NCI-H2081 treated with DMSO at 0.1 percent for 48 hours (cell line): ENCODE measurements at places on chromosomes 1 and 21.

GRCh38 chr1:110600716-110601115 lies 5.4 kb downstream of the KCNA2 start:
- no peak for DNase-seq

DNA sequence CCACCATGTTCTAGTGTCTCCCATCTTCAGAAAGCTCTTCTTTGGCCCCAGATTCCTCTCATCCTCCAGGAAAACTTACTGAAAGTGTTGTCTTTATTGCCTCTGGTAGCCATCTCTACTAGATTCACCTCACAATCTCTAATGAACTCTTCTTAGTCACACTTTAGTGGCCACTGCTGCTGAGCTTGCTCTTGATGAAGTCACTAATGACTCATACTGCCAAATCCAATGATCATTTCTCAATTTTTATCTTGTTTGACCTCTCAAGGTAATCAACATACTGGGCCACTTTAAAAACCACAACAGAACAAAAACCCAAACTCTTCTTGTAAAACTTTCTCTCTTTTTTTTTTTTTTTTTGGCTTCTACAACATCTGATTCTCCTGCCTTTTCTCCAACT lies 196.4 kb downstream of the LHX8 start:
- DNase-seq, result no peak

DNA sequence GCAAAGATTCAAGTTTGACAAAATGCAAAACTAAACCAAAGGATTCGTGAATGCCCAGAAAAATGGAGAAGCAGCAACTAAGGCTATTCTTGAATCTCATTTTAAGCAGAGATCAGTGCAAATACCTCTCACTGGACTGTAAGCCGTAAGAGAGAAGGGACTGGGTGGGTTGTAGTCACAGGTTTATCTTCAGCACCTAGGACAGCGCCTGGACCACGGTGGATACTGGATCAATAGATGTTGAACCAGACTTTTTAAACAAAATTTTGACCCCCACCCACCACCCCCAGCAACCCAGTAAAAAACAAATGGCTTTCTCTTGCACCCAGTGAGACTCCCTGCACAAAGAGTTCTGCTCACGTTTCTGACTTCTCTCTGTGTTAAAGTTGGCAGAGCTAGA lies 347.1 kb downstream of the AJAP1 start:
- DNase-seq, result no peak

GRCh38 chr21:41519806-41520559 lies 12.0 kb upstream of the TMPRSS2 start:
- no peak for DNase-seq

DNA sequence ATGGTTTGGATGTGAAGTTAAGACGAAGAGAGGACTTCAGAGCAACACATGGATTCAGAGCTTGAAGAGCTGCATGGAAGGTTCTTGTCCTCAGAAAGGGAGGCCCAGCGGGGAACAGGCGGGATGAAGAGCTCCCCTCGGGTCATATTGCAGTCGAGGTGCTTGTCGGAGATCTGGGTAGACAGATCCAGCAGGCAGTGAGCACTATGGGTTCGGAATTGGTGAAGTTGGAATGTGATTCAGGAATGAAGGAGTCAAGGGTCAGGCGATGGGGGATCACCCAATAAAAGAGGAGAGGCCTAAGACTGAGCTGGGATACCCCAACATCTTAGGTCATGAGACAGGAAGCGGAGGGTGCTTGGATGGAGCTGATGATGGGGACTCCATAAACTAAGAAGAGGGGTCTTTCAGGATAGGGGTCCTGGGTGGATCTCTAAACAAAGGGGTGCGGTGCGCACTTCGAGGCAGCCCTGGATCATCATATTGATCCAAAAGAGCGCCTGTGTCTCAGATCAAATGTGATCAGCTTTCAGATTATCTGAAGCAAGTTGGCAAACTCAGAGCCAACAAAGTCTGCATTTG lies 176.3 kb upstream of the VAMP3 start:
- no peak for DNase-seq

DNA sequence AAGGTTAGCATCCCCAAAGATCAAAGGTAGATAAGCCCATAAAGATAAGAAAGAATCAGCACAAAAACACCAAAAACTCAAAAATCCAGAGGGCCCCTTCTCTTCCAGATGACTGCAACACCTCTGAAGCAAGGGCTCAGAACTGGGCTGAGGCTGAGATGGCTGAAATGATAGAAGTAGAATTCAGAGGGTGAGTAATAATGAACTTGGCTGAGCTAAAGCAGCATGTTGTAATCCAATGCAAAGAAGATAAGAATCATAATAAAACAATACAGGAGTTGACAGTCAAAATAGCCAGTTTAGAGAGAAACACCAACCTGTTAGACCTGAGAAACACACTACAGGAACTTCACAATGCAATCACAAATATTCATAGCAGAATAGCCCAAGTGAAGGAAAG lies 406.9 kb upstream of the CXADR start:
- DNase-seq, result no peak

- no peak for DNase-seq
These were observed 6.0 kb upstream of the NLRP3 start for GRCh38 chr1:247409869-247410544.

- DNase-seq, result no peak
These were observed 1.0 kb downstream of the RNF220 start for GRCh38 chr1:44405798-44406736.

- DNase-seq, result no peak
These were observed 15.4 kb upstream of the RNU1-4 start for GRCh38 chr1:16724718-16725438.

DNA sequence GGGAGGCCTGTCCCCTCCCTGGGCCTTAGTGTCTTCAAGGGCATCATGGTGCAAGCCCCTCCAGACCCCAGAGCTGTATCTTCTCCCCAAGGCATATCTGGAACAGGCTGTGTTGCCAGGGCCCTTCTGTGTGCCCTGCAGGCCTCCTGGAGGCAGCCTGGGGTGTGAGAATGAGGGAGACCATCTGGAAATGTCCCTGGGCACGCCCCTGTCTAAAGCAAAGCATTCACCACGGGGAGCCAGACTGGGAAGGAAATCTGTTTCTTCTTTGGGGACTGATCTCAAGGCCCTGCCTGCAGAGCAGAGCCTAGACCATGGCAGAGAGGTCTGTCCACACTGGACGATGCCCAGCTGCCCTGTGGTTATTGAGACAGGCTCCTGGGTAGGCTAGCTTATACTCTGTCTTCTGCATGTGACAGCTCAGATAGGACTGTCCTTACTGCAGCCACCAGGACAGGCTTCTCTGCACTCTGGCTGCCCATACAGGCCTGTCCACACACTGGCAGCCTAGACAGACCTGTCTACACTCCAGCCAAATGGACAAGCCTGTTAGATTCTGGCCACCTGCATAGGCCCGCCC lies 24.6 kb downstream of the PODN start:
- no peak for DNase-seq

- no peak for DNase-seq
These were observed 634 bp downstream of the ALG14 start for GRCh38 chr1:95072117-95072516.

GRCh38 chr1:172220376-172220775 lies 200.1 kb upstream of the C1orf105 start:
- DNase-seq, result no peak

GRCh38 chr1:154599658-154600057 lies 8.3 kb downstream of the ADAR start:
- DNase-seq, result no peak

- DNase-seq, result no peak
These were observed 57.9 kb upstream of the PDE9A start for GRCh38 chr21:42595283-42596187.
